ENCODE measurements at places on chromosomes 11 and 22.

DNA sequence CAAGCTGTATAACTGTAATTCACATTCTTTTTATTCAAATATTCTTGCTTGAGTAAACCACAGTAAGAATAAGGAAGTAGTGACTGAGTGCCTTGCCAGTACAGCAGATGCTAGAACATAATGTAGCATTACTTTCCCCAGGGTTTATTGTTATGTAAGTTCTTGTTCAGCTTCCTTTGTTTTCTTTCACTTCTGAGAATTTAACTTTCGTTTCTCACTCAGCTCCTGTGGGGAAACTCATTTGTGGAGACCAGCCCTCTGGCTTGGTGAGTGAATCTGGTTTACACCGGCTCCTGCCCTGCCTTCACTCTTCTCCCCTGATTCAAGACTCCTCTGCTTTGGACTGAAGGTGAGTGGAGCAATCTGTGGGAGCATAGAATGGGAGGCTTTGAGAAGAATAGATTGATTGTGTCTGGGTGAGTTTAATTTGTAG is at the start of gene TRIM22:
Gene TRIM22 (plus strand): TSS at position 240 of the 433 bp plus-strand sequence. CDS start 6,443 bp downstream, outside the sequence.
- peak; percentile 70 for DNase-seq

GRCh38 chr11:8220261-8221045 is 43.2 kb downstream of the LMO1 start:
- no peak for DNase-seq

DNA sequence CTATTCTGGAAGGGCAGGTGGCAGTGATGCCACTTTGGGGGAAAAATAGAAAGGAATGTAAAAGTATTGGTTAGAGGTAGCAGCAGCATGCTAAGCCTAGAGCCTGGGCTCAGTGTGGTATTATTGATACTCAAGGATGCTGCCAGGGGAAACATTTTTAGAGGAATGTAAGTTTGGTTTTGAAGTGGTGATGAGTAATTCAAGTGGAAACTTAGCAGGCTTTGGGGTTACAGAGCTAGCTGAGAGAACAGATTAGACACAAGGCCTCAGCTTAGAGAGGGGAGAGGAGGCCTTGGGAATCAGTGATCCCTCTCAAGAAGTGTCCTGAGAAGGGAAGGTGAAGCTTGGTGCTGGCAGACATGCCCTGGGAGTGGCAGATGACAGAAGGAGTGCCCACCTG is 32.9 kb upstream of the DDI1 start:
- DNase-seq, result no peak

DNA sequence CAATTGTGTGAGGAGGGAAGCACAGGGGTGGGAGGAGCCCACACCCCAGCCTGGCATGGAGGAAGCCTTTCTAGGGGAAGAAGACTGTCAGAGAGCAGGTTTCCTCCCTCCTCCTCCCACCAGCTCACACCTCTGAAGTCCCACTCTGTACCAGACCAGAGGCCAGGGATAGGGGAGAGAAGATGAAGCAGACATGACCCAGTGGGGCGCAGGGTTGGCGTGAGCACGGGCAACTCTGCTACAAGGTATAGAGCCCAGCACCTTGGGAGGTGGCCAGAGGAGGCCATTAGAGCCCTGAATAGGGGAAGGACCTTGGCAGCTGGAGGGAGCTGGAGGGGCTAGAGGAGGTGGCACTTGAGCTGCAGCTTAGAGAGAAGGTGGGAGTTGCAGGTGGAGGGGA is 15.9 kb downstream of the SLCO2B1 start:
- no peak for DNase-seq

- peak; percentile 26 for DNase-seq
These were observed 871 bp upstream of the TOLLIP start for GRCh38 chr11:1310318-1310687.

DNA sequence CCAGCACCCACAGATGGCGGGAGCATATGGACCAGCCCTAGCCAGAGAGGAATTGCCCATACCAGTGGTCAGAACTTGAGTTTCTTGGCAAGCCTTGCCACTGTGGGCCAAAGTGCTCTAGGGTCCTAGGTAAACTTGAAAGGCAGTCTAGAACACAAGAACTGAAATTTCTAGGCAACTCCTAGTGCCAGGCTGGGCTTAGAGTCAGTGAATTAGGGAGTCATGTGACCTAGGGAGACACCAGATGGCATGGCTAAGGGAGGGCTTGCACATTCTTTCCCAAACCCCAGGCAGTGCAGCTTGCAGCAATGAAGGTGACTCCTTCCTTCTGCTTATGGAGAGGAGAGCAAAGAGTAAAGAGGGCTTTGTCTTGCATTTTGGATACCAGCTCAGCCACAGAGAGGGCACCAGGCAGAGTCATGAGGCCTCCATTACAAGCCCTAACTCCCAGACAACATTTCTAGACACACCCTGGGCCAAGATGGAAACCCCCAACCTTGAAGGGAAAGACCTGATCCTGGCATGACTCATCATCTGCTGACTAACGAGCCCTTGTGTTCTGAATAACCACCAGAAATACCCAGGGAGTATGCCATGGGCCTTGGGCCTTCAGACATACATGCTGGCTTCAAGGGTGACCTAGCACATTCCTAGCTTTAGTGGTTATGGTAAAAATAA is 19.2 kb upstream of the OR56A3 start:
- no peak for DNase-seq

GRCh38 chr11:46564459-46564858 is 29.4 kb downstream of the AMBRA1 start:
- DNase-seq, result no peak

DNA sequence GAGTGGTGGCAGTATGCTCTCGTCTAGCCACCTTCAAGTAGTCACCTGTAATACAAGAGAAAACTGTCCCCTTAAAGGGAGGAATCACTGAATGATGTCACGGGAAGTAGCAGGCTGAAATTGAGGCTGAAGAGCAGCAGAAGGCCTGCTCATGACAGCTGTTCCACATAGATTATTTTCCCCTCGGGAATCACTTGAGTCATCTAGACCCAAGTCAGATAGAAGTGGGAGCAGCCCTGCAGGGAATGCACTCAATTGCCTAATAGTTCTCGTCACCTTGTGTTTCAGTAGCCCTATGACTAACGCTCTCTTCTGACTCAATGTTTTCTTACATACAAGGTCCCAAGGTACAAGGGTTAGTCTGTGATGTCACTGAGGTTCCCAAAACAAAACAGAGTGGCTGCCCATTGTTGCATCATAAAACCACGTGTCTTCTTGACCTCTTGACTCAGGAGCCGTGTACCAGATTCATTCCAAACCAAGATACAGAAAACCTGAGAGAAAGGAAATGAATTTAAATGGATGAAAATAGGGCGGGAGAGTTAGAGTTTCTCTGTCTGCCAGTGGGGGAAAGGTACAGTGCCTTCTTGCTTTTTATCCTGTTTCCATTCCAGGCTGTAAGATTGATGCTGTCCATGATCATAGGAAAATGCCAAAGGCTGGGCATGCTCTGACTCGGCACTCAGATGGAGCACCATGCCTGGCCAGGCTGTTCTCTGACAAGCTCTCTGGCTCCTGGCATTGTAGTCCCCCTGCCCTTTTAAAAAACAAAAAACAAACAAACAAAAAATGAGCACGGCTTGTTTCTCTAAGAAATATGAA is 21.6 kb upstream of the C11orf96 start:
- no peak for DNase-seq

GRCh38 chr11:109706945-109707344 is 285.0 kb downstream of the C11orf87 start:
- DNase-seq, result no peak

GRCh38 chr11:130078080-130078479 is 8.4 kb downstream of the APLP2 start:
- DNase-seq, result no peak

GRCh38 chr11:120215634-120216033 is 4.8 kb downstream of the OAF start:
- DNase-seq, result no peak

- DNase-seq, result no peak
These were observed 9.5 kb upstream of the TSG101 start for GRCh38 chr11:18536209-18536608.

DNA sequence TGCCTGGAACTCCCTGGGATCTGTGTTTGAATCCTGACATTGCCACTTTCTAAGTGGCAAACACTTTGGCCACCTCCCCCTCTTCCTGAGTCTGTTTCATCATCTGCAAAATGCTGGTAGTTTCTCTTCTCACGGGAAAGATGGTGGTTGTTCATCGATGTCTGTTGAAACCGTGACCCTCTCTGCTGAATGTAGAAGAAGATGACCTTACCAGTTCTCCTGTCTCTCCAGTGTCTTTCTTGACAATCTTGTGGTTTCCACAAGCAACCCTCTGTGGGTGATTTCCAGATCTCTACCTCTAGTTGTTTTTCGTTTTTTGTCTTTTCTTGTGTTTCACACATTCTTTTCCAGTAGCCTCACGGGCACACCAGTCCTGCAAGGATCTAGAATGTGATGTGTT is 27.5 kb downstream of the ZBTB16 start:
- no peak for DNase-seq

DNA sequence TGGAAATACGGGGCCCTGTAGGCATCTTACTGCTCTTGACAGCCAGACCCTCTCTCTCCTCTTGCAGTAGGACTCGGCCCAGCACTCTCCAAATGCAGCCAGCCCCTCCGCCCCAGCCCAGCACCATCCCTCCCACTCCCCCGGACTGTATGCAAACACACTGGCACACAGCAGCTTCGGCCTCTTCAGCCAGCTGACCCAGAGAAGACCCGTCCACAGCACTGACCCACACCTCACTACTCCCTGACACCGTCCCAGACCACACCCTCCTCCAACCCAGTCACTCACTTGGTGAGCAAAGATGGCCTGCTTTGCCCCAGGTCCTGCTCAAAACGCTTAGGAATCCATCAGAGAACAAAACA is 164.6 kb downstream of the IGLL1 start:
- DNase-seq, result no peak

- DNase-seq, result no peak
These were observed 144.3 kb downstream of the TRPC6 start for GRCh38 chr11:101439488-101439887.

DNA sequence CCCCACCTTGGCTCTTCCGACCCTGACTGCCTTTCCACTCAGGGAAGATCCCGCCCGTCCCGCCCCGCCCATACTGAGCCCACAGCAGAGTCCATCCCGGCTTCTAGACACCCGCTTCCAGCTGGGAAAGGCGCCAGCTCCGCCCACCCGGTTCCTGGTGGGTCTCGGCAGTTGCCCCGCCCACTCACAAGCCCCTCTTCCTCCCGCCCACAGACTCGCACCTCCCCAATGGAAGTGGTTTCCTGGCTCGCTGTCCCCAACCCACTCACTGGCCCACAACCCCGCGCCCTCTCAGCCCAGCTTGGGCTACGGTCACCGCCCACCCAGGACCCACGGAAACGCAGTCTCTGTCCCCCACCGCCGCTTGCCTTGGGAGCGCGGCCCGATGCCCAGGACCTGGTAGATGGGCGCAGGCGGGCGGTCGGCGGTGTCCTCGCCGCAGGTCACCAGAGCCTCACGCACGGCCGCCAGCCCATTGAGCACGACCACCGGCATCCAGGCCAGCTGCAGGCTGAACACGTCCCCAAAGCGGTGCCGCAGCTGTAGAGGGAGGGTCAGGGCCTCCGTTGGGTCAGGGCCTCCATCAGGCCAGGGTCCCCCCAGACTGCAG is 22.2 kb upstream of the CYP2D6 start:
- DNase-seq, result no peak

- DNase-seq, result no peak
These were observed 7.0 kb upstream of the CASTOR1 start for GRCh38 chr22:30296324-30296723.

GRCh38 chr22:42317008-42317407 is 46.6 kb upstream of the TCF20 start:
- no peak for DNase-seq

DNA sequence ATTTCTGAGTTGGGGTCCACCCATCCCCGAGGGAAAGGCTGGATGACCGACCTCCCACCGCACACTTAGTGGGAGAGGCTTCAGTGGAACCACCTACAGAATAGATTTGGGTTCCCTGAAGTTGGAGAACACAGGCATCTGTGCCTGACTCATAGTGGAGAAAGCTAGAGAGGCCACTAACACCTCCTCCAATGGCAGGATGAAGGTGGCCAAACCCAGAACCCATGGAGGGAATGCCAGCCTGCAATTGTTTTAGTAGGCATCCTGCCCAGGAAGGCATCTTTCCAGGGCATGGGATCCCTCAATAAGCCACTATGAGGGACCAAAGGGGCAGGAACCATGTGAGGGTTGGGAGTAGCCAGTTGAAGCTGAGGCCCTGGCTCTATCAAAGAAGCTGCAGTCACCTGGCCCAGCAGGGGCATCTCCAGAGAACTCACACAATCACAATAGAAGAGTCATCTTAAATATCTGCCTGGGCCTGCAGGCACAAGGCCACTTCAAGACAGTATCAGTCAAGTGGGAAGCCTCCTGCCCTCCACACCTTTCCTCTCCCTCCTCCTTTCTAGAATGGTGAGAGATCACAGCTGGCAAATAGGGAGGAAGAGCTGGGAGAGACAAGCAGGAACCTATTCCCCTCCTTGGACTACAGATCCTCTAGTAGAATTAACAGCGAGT is 124.1 kb upstream of the CSNK2A3 start:
- no peak for DNase-seq

DNA sequence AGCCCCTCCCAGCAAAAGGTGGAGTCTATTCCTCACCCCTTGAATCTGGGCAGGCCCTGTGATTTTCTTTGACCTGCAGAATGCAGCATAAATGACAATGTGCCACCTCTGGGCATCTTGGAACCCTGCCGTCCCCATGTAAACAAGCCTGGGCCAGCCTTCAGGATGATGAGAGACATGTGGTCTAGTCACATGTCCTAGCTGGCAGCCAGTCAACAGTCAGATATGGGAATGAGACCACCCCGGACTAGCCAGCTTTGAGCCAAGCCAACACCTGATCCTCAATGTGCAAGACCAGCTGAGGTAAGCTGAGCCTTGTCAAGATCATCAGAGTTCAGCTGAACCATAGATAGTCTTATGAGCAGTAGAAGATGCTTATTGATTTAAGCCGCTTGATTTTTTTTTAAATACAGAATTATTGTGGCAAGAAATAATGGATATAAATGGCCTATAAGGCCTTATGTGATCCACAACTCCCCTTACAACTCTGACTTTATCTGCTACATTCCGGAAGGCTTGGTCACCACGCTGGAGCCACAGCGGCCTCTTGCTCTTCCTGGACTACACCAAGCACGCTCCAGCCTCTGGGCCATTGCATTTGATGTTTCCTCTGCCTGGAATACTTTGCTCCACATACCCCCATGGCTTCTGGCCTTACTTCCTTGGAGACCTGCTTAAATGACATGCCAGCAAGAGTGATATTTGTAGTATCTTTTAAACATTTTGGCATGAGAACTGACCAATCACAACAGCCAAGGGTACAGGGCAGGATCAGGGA is 225.9 kb upstream of the SESN3 start:
- DNase-seq, result no peak

DNA sequence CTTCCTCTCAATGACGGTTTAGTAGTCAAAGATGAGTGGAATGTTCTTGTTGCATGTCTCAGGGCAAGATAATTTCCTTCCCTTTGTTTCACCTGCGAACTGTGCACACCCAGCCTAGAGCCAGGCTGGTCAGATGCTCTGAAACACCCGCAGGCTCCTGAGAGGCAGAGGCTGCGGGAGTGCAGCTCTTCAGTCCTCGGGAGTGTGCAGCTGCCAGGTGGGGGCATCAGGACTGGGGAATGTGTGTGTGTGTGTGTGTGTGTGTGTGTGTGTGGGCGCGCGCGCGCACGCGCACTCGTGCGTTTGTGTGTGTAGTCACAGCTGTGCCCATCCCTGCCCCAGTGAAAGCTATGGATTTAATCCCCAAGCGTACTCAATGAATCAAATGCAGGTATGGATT is 136.2 kb upstream of the NTM start:
- DNase-seq, result no peak

All from memory B cell (primary cell).